Activated naive CD8-positive, alpha-beta T cell treated with anti-CD3 and anti-CD28 coated beads, Interleukin-2, amount 10 ng/mL, durations not matched to agents 7 days and 5 days (primary cell): ENCODE measurements at places on chromosomes 13 and 19. TPM values are rescaled to one million over a fixed set of nuclear protein-coding genes. Genes with fewer than 3 reads are reported as not detected.

- no peak for DNase-seq
- H3K27me3 ChIP-seq: no peaks in the 10 kb centered on the region
- H3K4me1 ChIP-seq: no peaks in the 10 kb centered on the region
- H3K4me3 ChIP-seq: no peak overlapping the region
- no peaks in the 10 kb centered on the region for H3K36me3 ChIP-seq
- H3K27ac ChIP-seq: no peak overlapping the region
These were observed 78.0 kb upstream of the OXGR1 start for GRCh38 chr13:97072297-97072696.

GRCh38 chr19:19207637-19208572 lies 3.9 kb upstream of the NCAN start:
- H3K27me3 ChIP-seq: peaks cover 17% of the 10 kb centered on the region
- no peak overlapping the region for H3K27ac ChIP-seq
- DNase-seq: no peak
- H3K4me3 ChIP-seq: no peak overlapping the region
- H3K36me3 ChIP-seq: no peaks in the 10 kb centered on the region
- H3K4me1 ChIP-seq: peaks cover 14% of the 10 kb centered on the region

DNA sequence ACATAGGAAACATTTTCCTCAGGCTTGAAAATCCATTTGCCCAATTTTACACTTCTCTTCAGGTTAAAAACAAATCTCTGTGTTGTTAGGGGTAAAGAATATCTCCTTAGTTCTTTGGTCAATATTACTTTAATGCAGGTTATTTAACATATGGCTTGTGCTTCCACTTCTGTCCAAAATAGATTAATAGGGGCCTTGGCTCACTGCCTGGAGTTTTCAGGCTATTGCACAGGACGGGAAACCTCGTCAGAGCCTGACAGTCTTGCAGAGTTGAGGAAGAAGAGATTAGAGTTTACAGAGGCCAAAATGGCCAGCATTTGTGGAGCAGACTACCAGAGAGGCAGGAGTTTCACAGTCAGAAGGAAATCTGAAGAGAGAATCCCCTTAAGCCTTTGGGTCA lies 863.9 kb upstream of the GPC6 start:
- H3K4me3 ChIP-seq: no peak overlapping the region
- H3K27ac ChIP-seq: no peak overlapping the region
- H3K4me1 ChIP-seq: no peaks in the 10 kb centered on the region
- H3K27me3 ChIP-seq: no peaks in the 10 kb centered on the region
- no peaks in the 10 kb centered on the region for H3K36me3 ChIP-seq

DNA sequence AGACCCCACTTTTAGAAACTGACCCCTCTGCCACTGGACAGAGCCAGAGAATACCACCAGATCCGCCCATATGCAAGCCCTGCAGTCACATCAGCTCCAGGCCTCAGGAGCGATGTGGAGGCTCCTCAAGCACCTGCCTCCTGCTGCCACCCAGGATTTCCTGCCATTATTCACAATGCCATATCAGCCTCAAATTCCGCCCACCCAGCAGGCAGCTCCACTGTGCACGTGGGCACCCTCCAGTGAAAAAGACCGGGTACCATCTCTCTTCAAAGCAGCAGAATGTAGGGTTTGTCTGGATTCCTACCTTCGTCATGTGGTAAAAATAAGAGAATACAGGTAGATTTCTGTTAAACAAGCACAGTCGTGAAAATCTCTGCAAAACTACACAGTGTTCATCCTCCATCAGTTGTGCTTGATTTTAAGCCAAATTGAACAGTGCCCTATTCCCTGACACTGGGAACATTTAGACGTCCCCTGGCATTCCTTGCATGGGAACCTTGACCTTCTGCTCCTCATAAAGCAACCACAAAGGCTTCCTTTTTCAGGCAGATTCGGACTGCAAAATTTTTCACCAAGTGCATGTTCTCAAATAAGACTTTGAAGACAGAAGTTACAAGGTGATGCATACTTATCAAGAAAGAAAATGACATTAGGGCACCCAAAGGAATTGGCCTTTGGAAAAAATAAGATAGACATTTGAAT lies 56.4 kb downstream of the FAM124A start:
- peaks cover 2% of the 10 kb centered on the region for H3K36me3 ChIP-seq
- DNase-seq: no peak
- peaks cover 8% of the 10 kb centered on the region for H3K4me1 ChIP-seq

DNA sequence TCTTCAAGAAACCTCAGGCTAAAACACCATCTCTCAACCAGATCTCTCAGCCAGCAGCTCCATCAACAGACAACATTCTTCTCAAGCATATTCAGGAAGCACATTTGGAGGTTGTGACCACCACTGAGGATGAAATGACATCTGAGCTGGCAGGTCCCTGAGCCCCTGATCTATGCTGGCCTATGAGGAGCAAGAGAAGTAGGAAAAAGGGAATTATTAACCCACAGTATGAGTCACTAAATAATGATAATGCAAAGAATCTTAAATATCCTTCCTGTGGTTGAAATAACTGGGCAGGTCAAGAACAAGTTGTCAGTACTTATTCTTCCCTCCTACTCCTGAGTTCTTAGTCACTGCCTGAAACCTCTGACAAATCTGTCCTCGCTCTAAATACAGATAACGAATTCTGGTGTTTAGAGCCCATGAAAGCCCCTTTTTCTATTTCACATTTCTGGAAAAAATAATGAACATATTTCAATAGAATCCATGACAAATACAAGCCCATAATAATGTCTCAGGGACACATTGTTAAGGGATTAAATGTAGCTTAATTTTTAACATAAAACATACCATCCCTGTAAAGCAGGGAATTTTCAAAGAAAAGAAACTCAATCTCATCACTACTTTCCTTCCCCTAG lies 225.8 kb upstream of the IRS2 start:
- no peak for DNase-seq
- no peak overlapping the region for H3K4me3 ChIP-seq
- H3K4me1 ChIP-seq: no peaks in the 10 kb centered on the region
- no peaks in the 10 kb centered on the region for H3K36me3 ChIP-seq

- H3K4me3 ChIP-seq: no peak overlapping the region
- no peak for DNase-seq
- H3K4me1 ChIP-seq: no peaks in the 10 kb centered on the region
- H3K27ac ChIP-seq: no peak overlapping the region
- no peaks in the 10 kb centered on the region for H3K27me3 ChIP-seq
These were observed 1649.7 kb upstream of the SPRY2 start for GRCh38 chr13:81990652-81991051.

DNA sequence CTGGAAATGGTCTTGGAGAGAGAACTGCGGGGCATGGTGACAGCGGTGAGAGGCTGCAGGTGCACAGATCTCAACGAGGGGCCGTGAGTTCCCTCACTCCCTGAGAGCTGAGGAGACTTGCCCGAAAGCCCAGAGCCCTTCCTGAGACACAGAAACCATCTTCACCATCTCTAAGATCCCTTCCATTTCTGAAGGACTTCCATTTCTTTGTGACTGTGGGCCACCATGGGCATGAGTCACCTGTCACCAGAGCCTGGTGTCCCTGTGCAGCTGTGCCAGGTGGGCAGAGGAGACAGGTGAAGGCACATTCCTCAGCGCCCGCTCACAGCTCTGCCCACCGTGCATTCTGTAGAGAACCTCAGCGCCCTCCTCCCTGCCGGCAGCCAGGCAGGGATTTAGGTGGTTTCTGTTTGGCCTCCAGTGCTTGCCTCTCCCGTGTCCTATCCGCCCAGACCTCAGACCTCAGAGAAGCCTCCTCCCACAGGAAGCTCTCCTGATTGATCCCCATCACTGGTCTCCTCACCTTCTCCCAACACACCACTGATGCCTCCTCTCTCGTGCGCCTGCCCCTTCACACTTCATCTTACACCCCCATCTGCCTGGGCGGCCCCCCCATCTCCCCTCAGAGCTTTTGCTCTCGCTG lies 24.2 kb downstream of the SH3GL1 start:
- peak overlapping the region; percentile 65 for H3K27ac ChIP-seq
- H3K4me1 ChIP-seq: peaks cover 49% of the 10 kb centered on the region
- H3K27me3 ChIP-seq: no peaks in the 10 kb centered on the region
- no peak for DNase-seq

GRCh38 chr19:38975214-38975860 lies at the start of gene FBXO17:
Gene FBXO17, minus strand, starts transcription at chr19:38975742. Its CDS starts 25,423 bp downstream, at chr19:38950319.
- no peak within 1 kb of the TSS for H3K27ac ChIP-seq
- peaks cover 31% of the 10 kb centered on the region for H3K27me3 ChIP-seq
- DNase-seq: no peak
- H3K36me3 ChIP-seq: no peaks in the 10 kb centered on the region
- peaks cover 6% of the 10 kb centered on the region for H3K4me1 ChIP-seq

DNA sequence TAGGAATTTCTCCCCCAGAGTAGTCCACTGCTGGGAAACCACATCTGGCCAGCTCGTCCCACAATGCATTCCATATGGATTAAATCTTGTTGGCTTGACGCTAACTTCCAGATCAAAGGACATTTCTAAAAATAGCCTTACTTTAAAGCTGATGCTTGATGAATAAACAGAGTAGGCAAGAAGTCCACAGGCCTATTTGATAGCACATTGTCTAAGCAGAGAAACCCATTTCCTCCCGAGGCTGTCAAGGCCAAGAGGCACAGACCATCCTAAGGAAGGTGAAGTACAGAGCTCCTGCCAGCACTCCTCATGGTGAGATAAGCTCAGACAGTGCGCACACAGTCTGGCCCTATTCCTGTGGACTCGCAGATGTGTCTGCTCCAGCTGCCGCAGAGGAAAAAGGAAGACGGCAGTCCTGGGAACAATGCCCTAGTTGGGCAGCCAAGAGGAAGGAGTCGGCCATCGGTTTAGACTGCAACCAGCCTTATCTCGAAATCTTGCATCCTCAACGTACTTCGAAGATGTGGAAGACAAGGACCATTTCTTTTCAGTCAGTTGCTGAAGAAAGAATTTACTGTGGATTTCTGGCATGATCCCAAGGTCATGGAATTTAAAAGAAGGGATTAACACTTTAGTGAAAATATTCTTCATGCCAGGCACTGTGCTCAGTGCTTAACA lies 156.8 kb downstream of the RGCC start:
- H3K27ac ChIP-seq: no peak overlapping the region
- no peak overlapping the region for H3K4me3 ChIP-seq

NLRP12 gene
- total RNA-seq: not detected

IQCN gene
- total RNA-seq: 5.2 TPM

HCST gene
- total RNA-seq: 186 TPM

KLK8 gene
- not detected for total RNA-seq
